ENCODE measurements at places on chromosomes 16 and 17. TPM values are rescaled to one million over a fixed set of nuclear protein-coding genes. Genes with fewer than 3 reads are reported as not detected.
A peak's percentile ranks its signal among the peaks of the same experiment; 100 is the strongest.

GRCh38 chr16:48499923-48500381 lies 110.0 kb downstream of the N4BP1 start:
- DNase-seq = peak; percentile 88

The ABCC12 gene
- not detected for total RNA-seq

The CCL5 gene
- total RNA-seq = 12.4 TPM

The KRT25 gene
- not detected for total RNA-seq

The ZCCHC14 gene
- 23.4 TPM for total RNA-seq

The CRYBA1 gene
- not detected for total RNA-seq

Measured in left lung (tissue), 14 donors.